Amniotic stem cell (primary cell): ENCODE measurements at places on chromosomes 12 and 14.
A peak's percentile ranks its signal among the peaks of the same experiment; 100 is the strongest.

DNA sequence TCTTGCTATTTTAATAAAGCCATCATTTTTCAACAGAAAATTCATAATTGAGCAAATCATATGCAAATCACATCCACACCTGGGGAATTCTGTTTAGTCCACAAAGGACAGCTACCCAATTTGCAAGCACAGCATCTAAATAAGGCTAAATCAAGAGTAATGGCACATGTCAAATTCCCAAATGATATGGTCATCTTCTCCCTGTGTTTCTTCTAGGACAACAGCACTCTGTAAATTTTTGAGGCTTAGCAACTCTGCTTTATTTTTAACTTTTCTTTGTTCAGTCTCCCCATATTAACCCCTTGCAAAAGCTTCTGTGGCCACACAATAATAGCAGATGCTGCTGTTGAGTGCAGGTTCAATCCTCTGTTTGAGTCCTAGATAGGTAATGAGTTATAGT lies 155.6 kb upstream of the DAAM1 start:
- DNase-seq: no peak

DNA sequence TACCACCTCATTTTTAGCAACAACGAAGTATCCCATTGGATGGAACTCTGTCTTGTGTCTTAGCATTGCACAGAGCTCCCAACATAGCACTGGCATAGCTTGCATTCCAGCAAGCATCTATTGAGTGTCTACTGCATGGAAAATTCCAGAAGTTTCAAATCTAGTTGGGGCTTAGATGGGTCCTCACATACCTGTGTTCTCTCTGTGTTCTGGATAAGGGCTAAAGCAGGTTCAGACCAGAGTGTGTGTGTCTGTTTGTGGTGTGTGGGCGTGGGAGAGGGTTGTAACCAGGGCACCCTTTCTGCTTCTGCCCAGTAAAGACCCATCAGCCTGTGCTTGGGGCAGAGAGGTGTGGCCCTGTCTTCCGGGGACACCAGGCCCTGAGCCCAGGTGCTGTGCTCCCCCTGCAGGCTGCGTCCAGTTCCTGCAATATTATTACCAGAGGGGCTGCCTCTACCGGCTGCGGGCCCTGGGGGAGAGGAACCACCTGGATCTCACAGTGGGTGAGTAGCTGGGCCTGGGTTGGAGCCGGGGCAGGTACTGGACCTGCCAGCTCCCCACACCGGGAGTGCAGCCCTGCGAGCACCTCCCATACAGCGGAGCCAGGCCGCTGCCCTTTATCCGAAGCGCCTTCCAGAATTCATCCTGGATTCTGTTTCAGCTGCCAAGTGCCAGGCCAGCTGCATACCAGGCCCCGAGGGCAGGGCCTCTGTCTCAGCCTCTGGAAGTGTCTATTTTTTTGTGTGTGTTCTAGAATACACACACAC lies 20.3 kb downstream of the RHOF start:
- no peak for DNase-seq

GRCh38 chr14:101922866-101923265 lies 41.5 kb upstream of the DYNC1H1 start:
- DNase-seq: no peak

- no peak for DNase-seq
Observed at GRCh38 chr14:76375947-76376404, at the start of gene ESRRB. Gene ESRRB, plus strand, starts transcription at chr14:76376137. Its CDS starts 265 bp downstream, at chr14:76376402.

- DNase-seq: no peak
Observed at GRCh38 chr12:67705394-67706370, 57.1 kb downstream of the DYRK2 start.

DNA sequence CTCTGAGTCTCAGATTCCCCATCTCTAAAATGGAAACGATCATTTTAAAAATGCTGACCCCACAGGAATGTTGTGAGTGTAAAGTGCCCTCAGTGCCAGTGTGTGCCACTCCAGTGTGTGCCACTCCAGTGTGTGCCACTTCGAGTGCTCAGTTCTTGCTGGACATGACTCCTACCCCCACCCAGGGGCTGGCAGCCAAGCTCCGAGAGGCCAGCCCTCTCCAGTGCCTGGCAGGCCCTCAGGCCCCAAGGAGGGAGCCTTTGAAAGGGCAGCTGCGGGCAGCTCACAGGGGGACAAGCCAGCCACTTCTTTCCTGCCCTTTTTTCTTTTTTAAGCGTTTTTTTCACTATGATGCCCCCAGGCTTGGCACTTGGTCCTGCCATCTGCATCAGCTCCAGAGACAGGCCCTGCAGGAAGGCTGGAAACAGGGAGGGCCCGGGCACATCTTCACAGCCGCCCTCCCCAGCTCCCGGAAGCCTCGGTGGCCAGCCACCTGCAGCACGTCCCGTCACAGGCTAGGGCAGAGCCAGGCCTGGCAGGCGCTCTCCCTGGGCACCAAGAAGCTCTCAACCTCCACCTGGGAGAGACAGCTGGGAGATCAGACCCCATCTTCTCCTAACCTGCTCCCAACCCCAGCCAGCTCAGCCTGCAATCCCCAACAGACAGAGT lies 29.8 kb downstream of the NCOR2 start:
- no peak for DNase-seq

- DNase-seq: no peak
Observed at GRCh38 chr12:13144266-13144828, 40.9 kb upstream of the GSG1 start.

DNA sequence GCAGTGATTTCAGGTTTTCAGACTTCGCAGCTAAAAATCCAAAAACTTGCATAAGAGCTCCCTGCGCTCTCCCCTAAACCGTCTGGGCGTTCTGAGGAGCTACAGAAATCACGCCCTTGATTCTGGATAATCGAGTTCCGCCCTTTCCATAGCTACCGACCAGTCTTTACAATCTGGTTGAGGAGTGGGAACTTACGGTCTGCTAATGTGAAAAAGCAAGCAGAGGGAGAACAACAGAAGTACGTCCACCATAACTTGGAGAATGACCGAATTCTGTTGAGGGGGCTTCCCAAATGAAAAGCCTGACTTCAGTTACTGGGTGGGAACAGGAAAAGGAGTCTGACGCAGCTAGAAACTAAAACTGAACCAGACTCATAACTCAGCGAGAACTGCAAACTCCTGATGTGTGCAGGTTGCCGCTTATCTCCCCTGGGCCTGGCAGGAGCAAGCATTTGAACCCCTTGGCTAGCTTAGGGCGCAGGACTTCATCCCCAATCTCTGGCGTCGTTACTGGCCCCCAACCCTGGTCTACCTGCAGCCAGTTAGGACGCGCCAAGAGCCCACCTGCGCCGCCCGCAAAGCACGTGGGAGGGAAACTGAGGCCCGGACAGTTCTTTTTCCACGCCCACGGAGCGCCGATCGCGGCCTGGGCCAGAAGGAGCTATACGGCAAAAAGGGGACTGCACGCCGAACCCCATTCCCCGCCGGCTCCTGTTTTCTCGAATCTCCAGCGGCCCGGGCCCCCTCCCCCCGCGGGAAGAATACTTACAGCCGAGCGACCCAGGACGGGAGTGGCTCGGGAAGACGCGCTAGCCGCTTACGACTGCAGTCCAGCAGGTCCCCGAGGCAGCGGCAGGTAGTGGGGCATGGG lies 838 bp downstream of the LRIG3 start:
- DNase-seq: no peak

GRCh38 chr12:128388461-128389000 lies 121.6 kb downstream of the TMEM132C start:
- no peak for DNase-seq

- no peak for DNase-seq
Observed at GRCh38 chr12:119829439-119829838, 47.7 kb downstream of the CIT start.

GRCh38 chr14:68283378-68284123 lies 464.0 kb downstream of the RAD51B start:
- DNase-seq: no peak

DNA sequence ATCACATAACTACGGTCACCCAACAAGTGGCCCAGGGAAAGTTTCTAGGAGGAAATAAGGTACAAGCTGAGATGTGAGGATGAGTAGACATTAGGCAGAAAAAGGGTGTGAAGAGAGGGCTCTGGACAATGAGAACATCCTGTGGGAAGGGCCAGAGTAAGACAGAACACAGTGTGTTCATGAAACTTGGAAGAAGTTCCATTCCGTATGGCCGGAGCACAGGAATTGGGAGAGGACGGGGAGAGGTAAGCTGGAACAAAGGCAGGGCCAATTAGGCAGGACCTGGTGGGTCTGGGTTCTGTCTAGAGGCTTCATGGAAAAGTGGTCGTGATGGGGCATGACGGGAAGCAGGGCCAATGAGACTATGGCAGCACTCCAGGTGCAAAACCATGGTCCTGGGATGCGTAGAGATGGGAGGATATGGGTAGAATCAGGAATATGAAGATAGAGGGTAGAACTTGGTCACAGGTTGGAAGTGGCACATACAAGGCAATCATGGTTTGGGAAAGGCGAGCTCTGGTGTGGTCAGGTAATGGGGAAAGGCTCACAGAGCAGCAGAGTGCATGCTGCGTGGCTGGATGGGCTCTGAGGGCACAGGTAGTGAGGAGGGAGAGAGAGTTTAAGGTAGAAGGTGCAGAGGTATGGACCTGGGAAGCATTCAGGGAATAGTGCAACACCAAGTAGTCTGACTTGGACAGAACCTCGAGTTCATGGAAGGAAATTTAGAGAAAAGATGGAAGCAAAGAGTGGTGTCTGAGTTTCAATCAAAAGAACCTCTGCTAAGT lies 93.0 kb downstream of the RFX4 start:
- no peak for DNase-seq

GRCh38 chr12:8948701-8949341 lies 624 bp downstream of the M6PR start:
- peak; percentile 36 for DNase-seq

GRCh38 chr12:94145191-94145983 lies 3.0 kb upstream of the PLXNC1 start:
- DNase-seq: peak; percentile 12
